Daoy (cell line): ENCODE measurements at places on chromosomes 13 and 19. TPM values are rescaled to one million over a fixed set of nuclear protein-coding genes. Genes with fewer than 3 reads are reported as not detected.

Gene PDE4C
- 0.17 TPM in 1 of 2 replicates, not detected in the other for total RNA-seq

DNA sequence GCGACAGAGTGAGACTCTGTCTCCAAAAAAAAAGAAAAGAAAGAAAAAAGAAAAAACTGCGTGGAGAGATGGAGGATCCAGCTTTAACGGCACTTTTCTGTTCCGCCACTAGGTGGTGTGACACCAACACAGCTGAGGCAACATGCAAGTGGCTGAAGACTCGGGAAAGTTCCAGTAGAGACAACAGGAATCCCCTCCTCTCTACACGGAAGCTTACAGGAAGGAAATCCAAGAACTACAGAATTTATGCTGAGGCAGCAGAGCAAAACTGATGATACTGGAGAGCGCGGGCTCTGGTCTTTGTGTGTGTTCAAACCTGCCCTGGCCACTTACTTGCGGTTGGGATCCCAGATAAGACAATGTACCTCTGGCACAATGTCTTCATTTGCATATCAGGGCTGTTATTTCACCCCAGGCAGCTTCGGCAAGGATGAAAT lies 9.9 kb downstream of the RANBP3 start:
- peak; percentile 73 for DNase-seq

- peak; percentile 68 for DNase-seq
Measured at GRCh38 chr19:51272183-51272810, 21.4 kb downstream of the SIGLECL1 start.

DNA sequence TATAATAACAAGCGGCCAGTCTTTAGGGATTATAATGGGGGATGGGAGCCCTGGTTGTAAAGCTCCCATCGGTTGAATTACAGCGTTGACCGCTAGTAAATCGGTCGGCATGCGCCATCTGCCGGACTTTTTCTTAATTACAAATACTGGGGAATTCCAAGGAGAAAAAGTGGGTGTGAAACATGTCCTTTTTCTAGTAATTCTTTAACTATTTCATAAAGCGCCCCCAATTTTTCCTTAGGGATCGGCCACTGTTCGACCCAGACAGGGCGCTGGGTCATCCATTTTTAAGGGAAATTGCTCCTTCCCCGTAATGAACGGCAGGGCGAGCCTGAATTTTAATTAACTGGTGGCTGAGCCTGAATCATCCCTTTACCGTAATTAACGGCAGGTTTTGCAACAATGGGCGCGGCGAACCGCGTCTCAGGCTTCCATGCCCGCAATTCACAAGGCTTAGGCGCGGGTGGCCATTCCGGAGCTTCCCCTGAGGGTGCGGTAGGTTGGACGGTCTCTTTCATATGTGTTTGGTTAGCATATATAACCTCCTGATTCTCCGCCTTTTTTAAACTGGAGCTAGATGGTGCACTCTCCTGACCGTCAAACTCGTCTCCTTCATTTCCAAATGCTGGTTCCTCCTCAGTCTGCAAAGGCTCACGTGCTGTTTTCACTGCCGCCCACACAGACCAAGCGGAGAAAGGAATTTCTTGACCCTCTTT lies 30.2 kb upstream of the EVI5L start:
- peak; percentile 77 for DNase-seq

Gene RPL18A
- total RNA-seq = 1,269 and 1,595 TPM in 2 replicates

GRCh38 chr19:6470173-6470572 lies 6.1 kb downstream of the CRB3 start:
- DNase-seq = no peak

- no peak for DNase-seq
Measured at GRCh38 chr13:81874681-81875661, 1534.0 kb upstream of the SPRY2 start.

DNA sequence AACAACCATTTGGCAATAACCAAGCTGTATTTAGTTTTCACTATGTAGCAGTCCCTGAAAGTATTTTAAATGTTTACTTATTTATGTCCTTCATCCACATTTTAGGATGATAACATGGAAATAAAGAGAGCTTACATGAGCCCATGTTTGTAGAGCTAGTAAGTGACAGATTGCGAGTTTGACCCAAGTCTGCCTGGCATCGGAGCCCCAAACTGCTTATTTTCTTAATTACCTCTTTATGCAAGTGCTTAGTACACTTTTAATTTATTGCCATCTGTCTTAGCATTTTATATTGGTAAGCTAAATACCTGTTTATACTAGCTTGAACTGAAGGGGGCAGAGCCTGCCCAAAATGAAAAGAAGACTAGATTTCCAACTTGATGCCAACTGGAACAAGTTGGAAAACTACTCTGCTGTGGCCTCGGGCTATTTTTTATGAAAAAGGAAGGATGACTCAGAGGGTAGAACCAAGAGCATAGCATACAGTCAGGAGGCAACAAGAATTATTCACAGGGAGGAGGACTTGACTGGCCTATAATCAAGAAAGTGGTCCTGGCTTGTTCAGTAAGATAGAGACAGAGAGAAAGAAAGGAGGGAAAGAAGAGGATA lies 150.2 kb downstream of the NDFIP2 start:
- DNase-seq = peak; percentile 73

- no peak for DNase-seq
Measured at GRCh38 chr19:29985196-29985595, 43.2 kb downstream of the URI1 start.
